ENCODE measurements at places on chromosomes 4 and X. TPM values are rescaled to one million over a fixed set of nuclear protein-coding genes. Genes with fewer than 3 reads are reported as not detected.

DNA sequence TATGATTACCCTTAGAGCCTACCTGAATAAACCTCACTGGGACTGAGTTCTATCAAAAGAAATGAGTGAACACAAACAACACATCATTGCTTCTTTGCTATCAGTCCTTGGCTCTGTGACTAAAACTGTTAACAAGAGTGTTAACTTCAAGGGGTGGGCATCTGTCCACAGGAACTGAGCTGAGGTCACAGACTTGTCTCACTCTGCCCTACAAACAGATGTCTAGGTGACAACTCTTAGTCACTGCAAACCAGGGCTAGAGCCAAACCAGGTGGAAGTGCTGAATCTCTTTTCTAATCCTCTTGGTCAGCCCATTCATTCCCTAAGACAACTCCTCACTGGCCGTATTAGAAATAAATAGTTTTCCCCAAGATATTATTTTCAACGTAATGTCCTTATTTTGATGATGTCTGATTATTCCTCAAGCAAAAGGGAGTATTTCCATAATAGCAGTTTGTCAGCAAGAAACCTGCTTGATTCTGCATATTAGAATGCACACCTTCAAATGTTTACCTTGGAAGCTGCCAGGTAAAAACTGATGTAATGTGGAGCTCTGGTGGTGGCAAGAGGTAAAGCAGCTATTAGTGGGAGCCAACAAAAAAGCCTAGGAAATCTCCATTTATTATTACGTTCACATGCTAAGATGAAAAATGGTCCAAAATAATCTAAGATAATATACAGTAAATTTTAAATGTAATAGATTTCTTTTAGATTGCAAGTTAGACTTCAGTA, 4.0 kb downstream of the COL25A1 start:
- peak; percentile 4 for DNase-seq

- DNase-seq: no peak
These were observed 100.4 kb upstream of the FAM9B start for GRCh38 chrX:9134366-9134765.

GRCh38 chr4:172858731-172859230, 309.8 kb upstream of the GALNT7 start:
- no peak for DNase-seq

GRCh38 chr4:110480031-110480549, 4.1 kb downstream of the ENPEP start:
- no peak for DNase-seq

The LINC00632 gene
- total RNA-seq: 0.26 TPM

All from dermis microvascular lymphatic vessel endothelial cell (primary cell).